ENCODE measurements at places on chromosomes 1 and 21.

DNA sequence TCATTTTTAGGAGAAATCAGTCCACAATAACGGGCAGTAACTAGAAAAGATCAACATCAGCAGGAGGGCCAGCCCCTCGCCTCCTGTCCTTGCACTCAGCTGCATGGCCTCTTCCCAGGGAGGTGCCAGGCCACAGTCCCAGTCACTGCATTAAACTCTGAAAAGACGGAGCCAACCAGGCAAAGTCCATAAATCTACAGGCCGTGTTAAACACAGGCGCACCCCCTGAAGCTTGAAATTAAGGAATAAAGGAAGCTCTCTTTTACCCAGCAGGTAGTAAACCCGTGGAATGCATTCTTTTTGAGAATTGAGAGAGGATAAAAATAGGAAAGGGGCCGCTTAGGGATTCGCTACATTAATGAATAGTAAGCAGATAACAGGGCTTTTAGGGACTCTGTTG lies 18.4 kb downstream of the H6PD start:
- no peak for DNase-seq

DNA sequence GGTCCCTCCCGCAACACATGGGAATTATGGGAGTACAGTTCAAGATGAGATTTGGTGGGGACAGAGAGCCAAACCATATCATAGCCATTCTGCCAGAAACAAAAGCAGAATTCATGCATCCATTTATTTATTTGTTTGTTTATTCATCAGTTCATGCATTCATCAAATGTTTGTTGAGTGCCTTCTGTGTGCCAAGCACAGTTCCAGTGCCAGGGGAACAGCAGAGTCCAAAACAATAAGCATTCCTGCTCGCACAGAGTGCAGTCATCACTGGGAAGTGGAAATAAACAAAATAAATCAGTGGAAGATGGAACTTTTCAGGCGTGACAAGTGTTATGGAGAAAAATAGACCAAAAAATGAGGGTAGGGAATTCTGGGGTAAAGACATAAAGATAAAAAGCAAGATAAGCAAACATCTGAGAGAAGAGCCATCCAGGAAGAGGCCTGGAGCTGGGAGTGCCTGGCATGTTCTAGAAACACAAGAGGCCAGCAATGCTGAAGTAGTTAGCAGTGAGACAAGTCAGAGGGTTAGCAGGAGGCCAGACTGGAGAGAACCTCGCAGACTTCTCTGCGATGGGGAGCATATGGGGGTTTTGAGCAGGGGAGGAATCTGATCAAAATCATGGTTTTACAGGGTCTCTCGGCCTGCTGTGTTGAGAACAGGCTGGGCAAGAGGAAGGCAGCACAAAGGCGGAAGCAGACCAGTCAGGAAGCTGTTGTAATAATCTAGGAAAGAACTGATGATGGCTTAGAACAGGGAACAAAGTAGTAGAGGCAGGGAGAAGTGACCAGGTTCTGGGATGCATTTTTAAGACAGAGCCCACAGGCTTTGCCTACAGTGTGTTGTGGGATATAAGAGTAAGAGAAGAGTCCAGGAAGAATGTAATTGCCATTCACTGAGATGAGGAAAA lies 113.2 kb downstream of the GLUL start:
- no peak for DNase-seq

DNA sequence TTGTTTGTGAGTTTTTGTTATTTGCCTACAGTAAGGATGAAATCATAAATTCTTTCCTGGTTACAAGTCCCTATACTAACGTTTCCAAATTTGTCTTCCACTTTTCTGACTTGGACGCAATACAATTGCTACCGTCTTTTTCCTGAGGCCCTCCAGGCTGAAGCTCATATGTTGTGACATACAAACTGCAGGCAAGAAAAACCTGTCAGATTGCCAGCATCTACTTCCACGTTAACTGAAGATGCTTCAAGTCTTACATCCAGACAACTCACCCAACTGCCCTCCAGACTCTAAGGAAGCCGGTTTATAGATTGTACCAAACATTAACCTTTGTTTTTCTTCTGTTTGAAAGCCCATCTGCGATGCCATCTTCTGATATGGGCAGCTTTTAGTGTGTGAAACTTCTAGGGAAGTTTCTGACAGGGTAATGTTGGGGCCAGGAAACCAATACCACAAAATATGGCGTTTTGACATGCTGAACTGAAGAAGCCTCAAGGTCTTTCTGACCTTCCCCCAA lies 21.4 kb upstream of the RNF11 start:
- DNase-seq = no peak

- DNase-seq = no peak
Observed at GRCh38 chr1:229192031-229192430, 78.9 kb upstream of the RAB4A start.

- DNase-seq = no peak
Observed at GRCh38 chr1:228463559-228464455, 23.4 kb upstream of the RNF187 start.

- no peak for DNase-seq
Observed at GRCh38 chr1:86068841-86069756, 87.5 kb downstream of the COL24A1 start.

GRCh38 chr1:24424207-24424606 lies 8.6 kb downstream of the NIPAL3 start:
- DNase-seq = no peak

DNA sequence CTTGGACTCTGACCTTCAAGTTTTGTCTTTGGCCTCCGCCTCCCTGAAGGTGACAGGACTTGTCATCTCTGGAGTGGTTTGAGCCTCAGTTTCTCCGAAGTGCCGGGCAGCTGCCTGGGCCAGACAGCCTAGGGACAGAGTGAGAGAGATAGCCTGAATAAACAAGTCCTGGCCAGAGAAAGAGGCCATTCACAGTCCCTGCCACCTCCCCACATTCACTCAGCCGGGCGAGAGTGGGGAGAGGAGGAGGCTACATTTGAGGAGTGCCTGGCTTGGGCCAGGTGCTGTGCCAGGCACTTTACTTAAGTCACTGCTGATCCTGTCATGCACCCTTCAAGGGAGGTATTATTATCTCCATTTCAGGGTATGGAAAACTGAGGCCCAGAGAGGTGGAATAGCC lies 3.5 kb downstream of the EXTL1 start:
- no peak for DNase-seq

DNA sequence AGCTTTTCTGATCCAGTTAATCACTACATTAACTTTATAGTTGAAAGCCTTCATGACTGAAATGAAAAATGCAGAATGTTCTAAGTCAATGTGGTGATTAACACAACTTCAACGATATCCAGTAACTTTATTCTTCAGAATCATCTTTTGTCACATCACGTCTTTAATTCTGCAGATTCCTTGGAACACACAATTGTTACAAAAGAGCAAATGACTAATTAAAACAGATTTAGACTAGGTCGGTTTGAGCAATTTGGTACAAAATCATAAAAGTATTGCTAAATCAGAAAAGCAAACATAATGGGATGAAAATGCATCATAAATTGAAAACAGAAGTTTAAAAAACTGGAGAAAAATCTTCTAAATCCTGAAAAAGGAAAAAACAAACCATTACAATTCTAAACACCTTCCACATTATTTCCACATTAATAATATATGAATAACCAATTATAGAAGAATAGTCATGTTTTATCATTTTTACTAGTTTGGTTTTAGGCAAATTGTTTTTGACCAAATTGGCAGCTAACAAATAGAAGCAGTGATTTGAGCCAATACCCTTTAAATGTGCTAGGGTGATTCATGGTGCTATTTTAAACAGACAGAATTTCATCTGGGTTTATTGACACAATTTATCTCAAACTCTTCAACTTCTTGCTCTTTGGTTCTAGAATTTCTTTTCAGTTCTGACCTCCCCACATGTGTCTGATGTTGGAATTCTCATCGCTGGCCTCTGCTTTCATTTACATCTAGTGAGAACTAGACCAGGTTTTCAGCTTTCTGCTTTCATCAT lies 468.1 kb upstream of the PTBP2 start:
- DNase-seq = no peak

DNA sequence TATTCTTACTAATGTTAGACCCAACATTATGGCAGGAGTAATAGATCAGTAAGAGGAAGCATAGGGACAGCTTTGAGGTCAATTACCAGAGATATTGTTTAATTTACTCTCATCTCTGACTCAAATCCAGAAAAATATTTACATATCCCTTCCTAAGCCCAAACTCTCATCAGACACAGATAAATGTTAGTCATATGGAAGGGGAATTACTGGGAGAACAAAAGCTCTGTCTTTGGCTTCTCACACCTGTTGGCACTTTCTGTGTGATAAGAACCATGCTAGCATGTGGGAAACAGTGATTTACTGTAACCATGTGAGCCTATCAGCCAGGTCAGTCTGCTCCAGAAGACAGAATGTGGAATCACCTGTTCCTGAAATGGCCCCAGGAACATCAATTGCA lies 72.4 kb downstream of the DUSP10 start:
- no peak for DNase-seq

DNA sequence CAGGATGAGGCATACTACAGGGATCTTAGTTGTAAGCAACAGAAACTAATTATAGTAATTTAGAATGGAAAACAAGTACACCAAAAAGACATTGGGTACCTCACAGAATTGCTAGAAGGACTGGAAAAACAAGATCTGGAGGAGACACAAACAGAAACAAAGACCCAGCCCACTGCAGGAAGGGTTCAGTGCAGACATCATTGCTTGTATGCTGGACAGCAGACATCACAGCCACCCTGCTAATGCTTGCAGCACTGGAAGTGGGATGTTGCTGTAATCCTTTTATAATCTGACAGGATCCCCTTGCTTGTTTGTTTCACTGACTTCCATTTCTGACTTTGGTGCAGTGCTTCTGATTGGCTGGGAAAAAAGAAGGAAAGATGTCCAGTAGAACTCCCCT lies 111.4 kb upstream of the ZNF678 start:
- DNase-seq = no peak

GRCh38 chr1:35564884-35565741 lies 7.5 kb downstream of the NCDN start:
- DNase-seq = no peak

All from D341Med (cell line).